Chondrocyte (in vitro differentiated cells): ENCODE measurements at places on chromosomes 7 and 10.

DNA sequence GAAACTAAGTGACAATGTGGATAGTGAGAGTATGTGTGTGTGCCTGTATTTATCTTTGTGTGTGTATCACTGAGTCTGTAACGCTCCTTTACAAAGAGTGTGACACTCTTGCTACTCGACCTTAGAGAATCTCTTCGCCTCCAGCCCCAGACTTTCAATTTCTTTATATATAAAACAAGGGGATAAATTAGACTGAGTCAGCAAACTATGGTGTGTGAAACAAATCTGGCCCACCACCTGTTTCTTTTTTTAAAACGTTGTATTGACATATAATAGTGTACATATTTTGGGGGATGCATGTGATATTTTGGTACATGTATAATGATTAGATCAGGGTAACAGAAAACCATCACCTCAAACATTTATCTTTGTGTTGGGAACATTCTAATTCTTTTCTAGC is 240.5 kb downstream of the KCNMA1 start:
- no peak for DNase-seq

GRCh38 chr10:11874568-11875493 is 51.7 kb downstream of the PROSER2 start:
- peak; percentile 68 for DNase-seq

GRCh38 chr7:9189703-9190102 is 756.3 kb downstream of the NXPH1 start:
- peak; percentile 30 for DNase-seq

- no peak for DNase-seq
These were observed 29.5 kb upstream of the ARHGAP22 start for GRCh38 chr10:48634198-48634983.

DNA sequence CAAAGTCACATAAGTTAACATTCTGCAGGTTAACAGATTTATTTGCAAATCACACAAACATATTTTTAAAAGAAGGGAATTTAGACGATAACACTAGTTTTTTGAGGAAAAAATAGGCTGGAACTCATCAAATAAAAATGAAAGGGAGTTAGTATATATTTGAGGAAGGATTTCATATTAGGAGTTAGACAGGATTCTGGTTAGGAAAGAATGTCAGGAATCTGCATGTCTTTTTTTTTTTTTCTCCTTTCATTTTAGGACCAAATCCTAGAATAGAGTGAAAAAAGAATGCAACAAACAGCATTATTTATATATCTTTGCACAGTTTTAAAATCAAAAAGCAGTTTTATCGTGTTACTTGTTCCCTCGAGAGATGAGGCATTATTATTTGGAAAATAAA is 8.9 kb upstream of the TRDMT1 start:
- DNase-seq: no peak

DNA sequence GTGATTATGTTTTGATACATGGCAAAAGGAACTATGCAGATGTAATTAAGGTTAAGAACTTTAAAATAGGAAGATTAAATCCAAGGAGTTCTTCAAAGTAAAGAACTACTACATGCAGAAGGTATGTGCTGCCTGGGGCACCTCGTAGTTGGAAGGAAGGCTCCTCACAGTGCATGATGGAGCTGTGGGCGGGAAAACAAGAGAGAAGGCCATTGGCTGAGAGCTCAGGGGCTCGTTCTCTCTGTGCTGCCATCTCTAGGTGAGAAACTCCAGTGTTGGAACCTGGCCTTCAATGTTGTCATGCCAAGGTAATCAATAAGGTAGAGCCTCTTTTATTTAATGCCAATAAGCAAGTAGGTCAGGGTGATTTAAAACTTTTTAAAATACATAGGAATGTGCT is 391.4 kb upstream of the ETV1 start:
- DNase-seq: no peak

DNA sequence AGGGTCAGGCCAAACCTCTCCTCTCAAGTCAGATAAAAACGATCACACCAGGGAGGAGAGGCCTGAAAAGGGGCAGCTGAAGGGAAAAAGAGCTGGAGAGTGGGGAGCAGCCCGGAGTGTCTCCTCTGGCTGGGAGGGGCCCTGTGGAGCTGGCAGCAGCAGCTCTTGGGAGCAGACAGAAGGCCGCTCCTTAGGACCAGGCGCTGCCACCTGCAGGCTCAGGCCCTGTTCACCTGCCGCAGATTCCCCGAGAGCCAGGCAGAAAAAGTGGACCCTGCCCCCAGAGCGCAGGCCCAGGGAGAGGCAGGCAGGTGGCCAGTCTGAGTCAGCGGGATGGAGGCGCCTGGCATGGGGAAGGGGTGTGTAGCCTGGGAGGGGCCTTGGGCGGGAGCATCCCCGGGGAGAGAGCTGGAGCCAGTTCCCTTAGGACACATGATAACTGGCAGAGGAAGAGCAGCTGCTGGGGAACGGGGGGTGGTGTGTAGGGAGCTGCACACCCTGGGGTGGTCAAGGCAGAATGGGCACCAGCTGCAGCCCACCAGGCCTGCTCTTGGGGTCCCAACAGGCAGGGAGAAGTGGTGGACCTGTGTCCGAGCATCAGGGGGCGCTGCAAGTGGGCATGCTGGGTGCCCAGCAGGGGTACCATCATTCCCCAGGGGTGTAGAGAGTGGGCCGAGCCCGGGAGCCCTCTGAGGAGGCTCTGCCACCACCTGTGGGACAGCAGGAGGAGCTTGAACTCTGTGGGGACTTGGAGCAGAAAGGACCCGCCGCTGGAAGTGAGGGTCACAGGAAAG is 177.2 kb upstream of the RHEB start:
- no peak for DNase-seq

GRCh38 chr10:3111621-3112163 is 44.3 kb downstream of the PFKP start:
- peak; percentile 69 for DNase-seq
